ENCODE measurements at places on chromosomes 5 and 9.

GRCh38 chr9:75156858-75157257 lies 68.5 kb downstream of the OSTF1 start:
- DNase-seq: no peak
- peak overlapping the region; percentile 50 for H3K27ac ChIP-seq
- H3K27me3 ChIP-seq: no peaks in the 10 kb centered on the region
- H3K4me3 ChIP-seq: no peak overlapping the region
- H3K4me1 ChIP-seq: peaks cover 43% of the 10 kb centered on the region

GRCh38 chr9:134993416-134993815 lies 75.7 kb upstream of the FCN1 start:
- no peaks in the 10 kb centered on the region for H3K4me1 ChIP-seq
- H3K36me3 ChIP-seq: no peaks in the 10 kb centered on the region
- no peak overlapping the region for H3K4me3 ChIP-seq
- H3K27ac ChIP-seq: no peak overlapping the region

DNA sequence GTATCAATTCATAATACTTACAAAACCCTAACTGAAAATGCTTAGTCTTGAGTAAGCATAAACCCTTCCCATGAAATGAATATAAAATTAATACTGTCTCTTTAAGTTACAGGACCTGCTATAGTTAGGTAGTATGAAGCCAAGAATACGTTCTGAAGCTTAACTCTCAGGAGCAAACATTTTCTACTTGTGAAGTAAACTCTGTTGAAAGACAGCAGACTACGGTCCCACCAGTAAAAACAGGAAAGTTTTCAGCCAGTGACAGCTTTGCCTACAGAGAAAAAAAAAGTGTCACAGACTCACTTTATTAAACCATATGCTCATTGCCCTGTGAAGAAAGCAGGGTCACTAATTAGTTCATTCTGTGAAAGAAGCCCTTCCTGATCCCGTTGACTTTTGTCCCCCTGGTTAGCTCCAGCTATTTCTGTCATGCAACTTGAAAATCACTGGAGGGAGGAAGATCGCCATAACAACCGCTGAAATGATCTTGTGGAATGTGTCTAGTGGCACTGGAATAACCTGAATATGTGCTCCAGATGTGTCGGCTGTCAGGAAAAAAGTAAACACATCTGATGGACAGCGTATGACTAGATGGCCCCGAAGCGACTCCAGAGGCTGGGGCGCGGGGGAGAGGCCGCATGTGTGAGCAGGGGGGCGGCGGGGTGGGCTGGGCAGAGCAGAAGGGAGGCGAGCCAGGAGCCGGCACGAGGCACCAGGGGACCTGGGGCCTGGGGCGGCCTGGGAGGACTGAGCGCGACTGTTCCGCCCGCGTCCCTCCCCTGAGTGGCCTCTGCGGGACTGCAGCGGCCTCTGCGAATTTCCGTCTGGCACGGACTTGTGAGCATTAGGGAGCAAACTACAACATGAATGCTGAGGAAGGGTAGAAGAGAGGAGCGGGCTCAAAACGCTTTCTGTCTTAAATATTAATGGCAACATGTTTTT lies 41.9 kb downstream of the BNC2 start:
- H3K36me3 ChIP-seq: no peaks in the 10 kb centered on the region
- DNase-seq: no peak
- no peaks in the 10 kb centered on the region for H3K4me1 ChIP-seq
- H3K27me3 ChIP-seq: peaks cover 7% of the 10 kb centered on the region
- no peak overlapping the region for H3K4me3 ChIP-seq

GRCh38 chr9:131950487-131950886 lies 129.2 kb downstream of the MED27 start:
- H3K4me3 ChIP-seq: no peak overlapping the region
- H3K36me3 ChIP-seq: no peaks in the 10 kb centered on the region
- no peaks in the 10 kb centered on the region for H3K4me1 ChIP-seq
- no peaks in the 10 kb centered on the region for H3K27me3 ChIP-seq
- no peak overlapping the region for H3K27ac ChIP-seq

- DNase-seq: no peak
- H3K36me3 ChIP-seq: no peaks in the 10 kb centered on the region
- no peak overlapping the region for H3K4me3 ChIP-seq
- H3K27ac ChIP-seq: no peak overlapping the region
- peaks cover 9% of the 10 kb centered on the region for H3K4me1 ChIP-seq
These were observed 4.6 kb downstream of the MYO10 start for GRCh38 chr5:16931334-16932110.

GRCh38 chr9:37998881-37999587 lies 70.0 kb downstream of the SHB start:
- no peaks in the 10 kb centered on the region for H3K36me3 ChIP-seq
- DNase-seq: no peak
- H3K27me3 ChIP-seq: no peaks in the 10 kb centered on the region
- H3K27ac ChIP-seq: no peak overlapping the region
- H3K4me1 ChIP-seq: peaks cover 21% of the 10 kb centered on the region

- no peak overlapping the region for H3K4me3 ChIP-seq
- H3K4me1 ChIP-seq: peaks cover 5% of the 10 kb centered on the region
- no peak overlapping the region for H3K27ac ChIP-seq
- H3K27me3 ChIP-seq: peaks cover 10% of the 10 kb centered on the region
These were observed 23.7 kb upstream of the UGCG start for GRCh38 chr9:111872886-111873285.

DNA sequence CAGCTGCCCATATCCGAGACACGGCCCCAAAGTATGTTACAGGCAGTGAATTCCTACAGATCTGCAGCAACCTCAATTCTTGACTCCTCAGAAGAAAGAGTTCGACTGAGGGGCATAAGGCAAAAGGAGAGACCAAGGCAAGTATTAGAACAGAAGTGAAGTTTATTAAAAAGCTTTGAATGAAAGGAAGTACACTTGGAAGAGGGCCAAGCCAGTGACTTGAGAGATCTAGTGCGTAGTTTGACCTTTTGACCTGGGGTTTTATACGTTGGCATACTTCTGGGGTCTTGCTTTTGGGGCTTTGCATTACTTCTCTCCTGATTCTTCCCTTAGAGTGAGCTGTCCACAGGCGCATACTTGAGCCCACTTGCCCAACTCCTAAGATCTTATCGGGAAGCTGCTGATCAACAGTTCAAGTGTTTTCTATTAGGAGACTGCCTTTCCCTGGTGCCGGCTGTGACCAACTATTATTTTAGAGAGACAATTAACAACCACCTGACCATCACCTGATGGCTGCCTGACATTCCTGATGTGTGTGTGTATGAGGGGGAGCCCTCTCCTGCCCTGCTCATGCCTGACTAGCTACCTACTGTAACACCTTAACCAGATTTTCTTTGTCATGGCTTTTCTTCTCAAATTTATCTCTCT lies 1.5 kb upstream of the DEPDC1B start:
- peaks cover 22% of the 10 kb centered on the region for H3K27me3 ChIP-seq
- H3K4me3 ChIP-seq: peak overlapping the region; percentile 18
- H3K36me3 ChIP-seq: peaks cover 16% of the 10 kb centered on the region

DNA sequence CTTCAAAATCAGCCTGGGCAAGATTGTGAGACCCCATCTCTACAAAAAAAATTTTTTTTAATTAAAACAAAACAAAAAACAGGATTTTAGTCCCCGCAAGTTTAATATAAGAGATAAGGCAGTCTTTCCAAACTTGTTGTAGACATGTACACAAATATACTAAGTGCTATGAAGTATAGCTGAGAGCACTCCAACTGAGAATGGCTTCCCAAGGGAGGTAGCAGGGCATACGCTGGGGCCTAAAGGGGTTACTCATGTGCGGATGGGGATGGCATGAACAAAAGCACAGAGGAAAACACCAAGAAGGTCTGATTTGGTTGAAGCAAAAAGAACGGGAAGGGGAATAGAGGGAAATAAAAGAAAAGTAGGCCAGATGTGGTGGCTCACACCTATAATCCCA lies 21.1 kb downstream of the SAR1B start:
- no peak overlapping the region for H3K4me3 ChIP-seq
- H3K27me3 ChIP-seq: no peaks in the 10 kb centered on the region
- no peak for DNase-seq
- H3K36me3 ChIP-seq: peaks cover 64% of the 10 kb centered on the region

DNA sequence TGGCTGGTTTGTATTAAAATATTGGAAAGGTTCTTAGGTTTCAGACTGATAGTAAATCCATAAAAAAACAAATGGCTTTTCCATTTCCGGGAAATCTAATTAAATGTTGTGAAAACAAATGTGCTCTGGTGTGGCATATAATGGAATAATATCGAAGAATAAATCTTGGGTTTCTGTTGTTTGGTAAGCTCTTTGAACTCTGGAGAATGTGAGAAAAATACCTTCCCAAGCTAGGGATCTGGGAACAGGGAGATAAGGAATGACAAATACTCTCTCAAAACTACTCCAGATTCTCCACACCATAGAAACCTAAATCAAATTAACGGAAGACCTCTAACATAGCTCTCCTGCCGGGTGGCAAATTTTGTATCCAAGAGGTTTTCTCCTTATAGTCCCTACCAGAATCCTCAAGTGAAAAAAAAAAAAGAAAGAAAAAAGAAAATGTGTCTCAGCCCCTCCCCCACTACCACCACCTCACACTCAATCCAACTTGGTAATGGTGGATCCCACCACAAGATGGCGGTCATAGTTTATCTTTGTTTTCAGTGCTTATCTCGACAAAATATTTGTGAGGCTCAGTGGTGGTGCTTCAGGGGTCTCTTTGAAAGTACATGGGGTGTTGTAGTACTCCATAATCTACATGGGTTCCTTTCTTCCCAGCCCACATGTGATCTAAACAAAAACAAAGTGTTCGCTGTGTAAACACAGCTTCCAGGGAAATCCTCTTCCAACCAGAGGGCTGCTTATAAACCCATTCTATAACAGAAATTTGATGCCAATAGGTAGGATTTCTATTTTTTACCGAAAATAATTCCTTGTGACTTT lies 54.5 kb upstream of the FST start:
- H3K27me3 ChIP-seq: peaks cover 33% of the 10 kb centered on the region
- DNase-seq: peak; percentile 19
- H3K36me3 ChIP-seq: no peaks in the 10 kb centered on the region
- no peak overlapping the region for H3K27ac ChIP-seq
- no peaks in the 10 kb centered on the region for H3K4me1 ChIP-seq
- no peak overlapping the region for H3K4me3 ChIP-seq

- H3K27ac ChIP-seq: no peak overlapping the region
- no peaks in the 10 kb centered on the region for H3K4me1 ChIP-seq
- no peak overlapping the region for H3K4me3 ChIP-seq
- H3K36me3 ChIP-seq: no peaks in the 10 kb centered on the region
These were observed 97.5 kb downstream of the CETN3 start for GRCh38 chr5:90312027-90312426.

DNA sequence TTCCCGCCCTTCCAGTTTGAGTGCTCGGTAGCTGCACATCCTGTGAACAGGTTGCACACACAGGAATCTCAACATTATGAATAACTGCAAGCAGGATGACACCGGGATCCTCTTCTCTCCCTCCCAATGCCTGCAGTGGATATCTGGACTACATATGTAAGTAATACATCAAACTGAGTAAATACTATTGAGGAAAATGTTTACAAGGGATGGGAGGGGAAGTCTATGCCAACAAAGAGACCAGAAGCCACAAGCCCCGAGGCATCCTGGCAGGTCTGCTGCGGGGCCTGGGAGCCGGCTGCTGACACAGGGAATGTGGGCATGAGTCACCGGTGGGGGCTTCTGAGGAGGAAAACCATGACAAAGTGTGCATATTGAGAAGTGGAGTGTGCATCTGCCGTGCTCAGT lies 8.6 kb upstream of the ANKRD33B start:
- H3K4me3 ChIP-seq: no peak overlapping the region
- H3K4me1 ChIP-seq: peaks cover 16% of the 10 kb centered on the region
- H3K36me3 ChIP-seq: no peaks in the 10 kb centered on the region
- peaks cover 28% of the 10 kb centered on the region for H3K27me3 ChIP-seq
- no peak overlapping the region for H3K27ac ChIP-seq
- no peak for DNase-seq

GRCh38 chr5:126339215-126339805 lies 83.9 kb upstream of the GRAMD2B start:
- no peak overlapping the region for H3K4me3 ChIP-seq
- peak; percentile 75 for DNase-seq
- H3K4me1 ChIP-seq: no peaks in the 10 kb centered on the region

GRCh38 chr5:181193656-181194055 lies 11.3 kb downstream of the TRIM7 start:
- no peak overlapping the region for H3K4me3 ChIP-seq
- peaks cover 5% of the 10 kb centered on the region for H3K27me3 ChIP-seq
- DNase-seq: no peak

- DNase-seq: no peak
- H3K27ac ChIP-seq: no peak overlapping the region
- H3K4me1 ChIP-seq: no peaks in the 10 kb centered on the region
These were observed 478.2 kb downstream of the SPATA31D1 start for GRCh38 chr9:82466616-82467260.

- H3K4me3 ChIP-seq: peak overlapping the region; percentile 52
- peaks cover 45% of the 10 kb centered on the region for H3K36me3 ChIP-seq
- peak overlapping the region; percentile 91 for H3K27ac ChIP-seq
- peaks cover 54% of the 10 kb centered on the region for H3K4me1 ChIP-seq
- peaks cover 2% of the 10 kb centered on the region for H3K27me3 ChIP-seq
These were observed 106.5 kb downstream of the ANKRD55 start for GRCh38 chr5:56126487-56127179.

- H3K27me3 ChIP-seq: no peaks in the 10 kb centered on the region
- DNase-seq: no peak
- no peak overlapping the region for H3K4me3 ChIP-seq
These were observed 216.2 kb downstream of the AUH start for GRCh38 chr9:91145496-91145895.

- no peak overlapping the region for H3K4me3 ChIP-seq
- DNase-seq: no peak
- peaks cover 67% of the 10 kb centered on the region for H3K36me3 ChIP-seq
- peaks cover 30% of the 10 kb centered on the region for H3K4me1 ChIP-seq
- no peaks in the 10 kb centered on the region for H3K27me3 ChIP-seq
These were observed 12.3 kb downstream of the CCNH start for GRCh38 chr5:87400305-87400899.

- H3K27ac ChIP-seq: no peak overlapping the region
- no peak for DNase-seq
- H3K4me1 ChIP-seq: peaks cover 4% of the 10 kb centered on the region
These were observed 21.9 kb downstream of the ADAMTSL2 start for GRCh38 chr9:133556354-133556753.

GRCh38 chr5:83492331-83492730 lies 20.8 kb downstream of the VCAN start:
- H3K27ac ChIP-seq: no peak overlapping the region
- no peaks in the 10 kb centered on the region for H3K36me3 ChIP-seq
- H3K4me3 ChIP-seq: no peak overlapping the region
- DNase-seq: no peak
- no peaks in the 10 kb centered on the region for H3K4me1 ChIP-seq
- peaks cover 16% of the 10 kb centered on the region for H3K27me3 ChIP-seq

GRCh38 chr9:5593904-5594303 lies 35.0 kb upstream of the RIC1 start:
- no peak overlapping the region for H3K4me3 ChIP-seq
- H3K27ac ChIP-seq: no peak overlapping the region
- H3K4me1 ChIP-seq: peaks cover 23% of the 10 kb centered on the region
- H3K27me3 ChIP-seq: no peaks in the 10 kb centered on the region
- H3K36me3 ChIP-seq: peaks cover 6% of the 10 kb centered on the region

- no peak for DNase-seq
- H3K27ac ChIP-seq: peak overlapping the region; percentile 66
- peak overlapping the region; percentile 82 for H3K4me3 ChIP-seq
- peaks cover 98% of the 10 kb centered on the region for H3K4me1 ChIP-seq
These were observed 10.0 kb downstream of the TCF7 start for GRCh38 chr5:134124289-134125038.

Measured in activated CD4-positive, alpha-beta T cell treated with anti-CD3 and anti-CD28 coated beads, Interleukin-2, amount 10 ng/mL, durations not matched to agents 7 days and 5 days (primary cell).